ENCODE measurements at places on chromosomes 5 and 9.

- no peak for DNase-seq
Observed at GRCh38 chr5:102700916-102701315, 54.2 kb upstream of the PAM start.

DNA sequence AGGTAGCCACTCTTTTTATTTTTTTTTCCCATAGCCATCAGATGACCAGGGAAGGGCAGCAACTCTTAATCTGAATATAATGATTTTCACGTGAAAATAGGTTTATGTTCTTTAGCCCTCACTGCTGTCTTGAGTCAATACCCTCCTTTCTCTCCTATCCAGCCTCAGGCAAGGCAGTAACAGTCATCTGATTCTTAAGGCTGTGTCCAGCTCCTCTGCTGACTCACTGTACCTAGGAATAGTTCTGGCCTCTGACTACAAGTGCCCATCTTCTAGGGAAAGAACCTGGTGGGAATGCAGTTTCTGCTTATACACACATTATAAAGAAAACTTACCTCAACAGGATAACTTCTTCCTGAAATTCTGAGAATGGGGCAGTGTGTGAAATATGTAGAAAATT is 30.7 kb downstream of the DHX29 start:
- no peak for DNase-seq

- no peak for DNase-seq
Observed at GRCh38 chr5:131475541-131475941, 159.5 kb downstream of the RAPGEF6 start.

- no peak for DNase-seq
Observed at GRCh38 chr5:93462916-93463315, 118.1 kb downstream of the NR2F1-AS1 start.

DNA sequence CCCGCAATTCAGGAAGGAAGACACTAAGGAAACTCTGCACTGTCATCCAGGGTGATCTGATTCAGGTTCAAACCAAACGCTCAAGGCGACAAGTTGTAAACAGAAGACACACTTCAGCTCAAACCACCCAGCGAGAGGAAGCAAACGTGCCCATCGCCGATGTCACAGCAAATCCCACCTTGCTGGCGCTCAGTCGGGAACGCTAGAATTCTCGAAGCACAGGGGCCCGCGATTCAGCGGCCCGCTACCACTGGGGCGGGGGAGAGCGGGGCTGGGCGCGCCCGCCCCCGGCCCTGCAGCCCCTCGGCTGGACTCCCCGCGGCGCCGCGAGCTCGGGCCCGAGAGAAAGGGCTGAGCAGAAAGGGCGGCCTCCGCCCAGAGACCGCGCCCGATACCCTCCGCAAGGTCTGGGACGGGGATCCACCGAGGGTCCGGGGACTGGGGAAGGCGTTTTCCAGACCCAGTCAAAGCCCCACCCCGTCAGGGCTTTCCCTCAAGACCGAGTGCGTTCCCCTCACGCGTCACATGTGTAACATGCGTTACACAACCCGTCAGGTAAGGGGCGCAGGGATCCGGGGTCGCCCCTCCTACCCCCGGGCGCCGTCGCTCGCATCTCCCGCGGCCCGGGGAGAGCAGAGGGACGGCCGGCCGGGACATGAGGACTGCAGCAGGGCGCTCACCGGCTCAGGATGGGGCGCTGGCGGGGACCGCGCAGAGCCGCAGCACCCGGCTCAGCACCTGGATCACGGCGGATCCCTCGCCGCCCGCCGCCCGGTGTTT is 469 bp downstream of the AGTPBP1 start:
- no peak for DNase-seq

- no peak for DNase-seq
Observed at GRCh38 chr9:109862452-109862851, 82.5 kb downstream of the PALM2AKAP2 start.

DNA sequence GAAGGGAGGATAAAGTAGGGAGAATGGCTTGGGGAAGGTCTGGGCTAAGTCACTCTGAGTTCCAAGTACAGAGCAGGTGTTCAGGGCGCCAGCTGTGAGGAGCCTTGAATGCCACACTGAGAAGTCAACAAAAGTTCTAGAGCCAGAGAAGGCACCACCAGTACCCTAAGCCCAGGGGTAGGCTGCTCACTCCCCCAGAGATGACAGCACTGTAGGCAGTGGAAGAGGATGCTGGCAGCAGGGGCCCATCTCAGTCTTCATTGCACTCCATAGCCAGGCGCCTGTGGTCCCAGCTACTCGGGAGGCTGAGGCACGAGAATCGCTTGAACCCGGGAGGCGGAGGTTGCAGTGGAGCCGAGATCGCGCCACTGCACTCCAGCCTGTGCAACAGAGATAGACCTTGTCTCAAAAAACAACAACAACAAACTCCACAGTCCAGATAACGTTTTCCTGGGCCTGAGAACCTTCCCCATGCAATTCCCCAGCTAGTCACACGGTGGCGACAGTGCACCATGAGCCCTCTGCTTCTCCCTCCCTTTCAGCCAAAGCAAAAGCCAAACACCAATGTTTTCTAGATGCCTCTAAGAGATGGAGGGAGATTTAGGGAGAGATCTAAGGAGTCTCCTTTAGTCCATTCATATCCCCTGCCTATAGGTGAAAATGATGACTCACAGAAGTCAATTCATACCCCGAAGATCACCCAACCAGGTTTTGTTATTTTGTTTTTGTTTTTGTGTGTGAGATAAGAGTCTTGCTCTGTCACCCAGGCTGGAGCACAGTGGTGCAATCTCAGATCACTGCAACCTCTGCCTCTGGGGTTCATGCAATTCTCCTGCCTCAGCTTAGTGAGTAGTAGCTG is 19.8 kb upstream of the NSD1 start:
- DNase-seq = no peak

DNA sequence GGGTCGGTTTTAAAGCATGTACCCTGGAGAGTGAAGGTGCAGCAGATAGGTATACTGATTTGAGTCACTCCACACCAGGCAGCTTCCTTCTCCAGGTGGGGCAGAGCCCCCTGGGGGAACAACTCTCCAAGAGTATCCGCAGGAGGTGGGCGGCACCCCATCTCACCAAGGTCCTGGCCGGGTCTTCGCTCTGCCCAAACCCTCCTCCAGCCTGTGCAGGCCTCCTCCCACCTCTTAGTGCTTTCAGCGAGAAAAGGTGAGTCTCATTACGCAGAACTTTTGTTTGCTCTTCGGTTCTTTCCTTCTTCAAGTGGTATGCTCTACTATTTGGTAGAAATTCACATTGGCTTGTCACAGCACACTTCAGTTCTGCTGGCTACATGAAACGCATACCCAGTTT is 13.7 kb downstream of the SPACA9 start:
- DNase-seq = no peak

GRCh38 chr9:95807326-95807947 is 68.1 kb upstream of the ERCC6L2 start:
- no peak for DNase-seq

GRCh38 chr9:137878146-137878941 is 762 bp downstream of the CACNA1B start:
- DNase-seq = no peak

DNA sequence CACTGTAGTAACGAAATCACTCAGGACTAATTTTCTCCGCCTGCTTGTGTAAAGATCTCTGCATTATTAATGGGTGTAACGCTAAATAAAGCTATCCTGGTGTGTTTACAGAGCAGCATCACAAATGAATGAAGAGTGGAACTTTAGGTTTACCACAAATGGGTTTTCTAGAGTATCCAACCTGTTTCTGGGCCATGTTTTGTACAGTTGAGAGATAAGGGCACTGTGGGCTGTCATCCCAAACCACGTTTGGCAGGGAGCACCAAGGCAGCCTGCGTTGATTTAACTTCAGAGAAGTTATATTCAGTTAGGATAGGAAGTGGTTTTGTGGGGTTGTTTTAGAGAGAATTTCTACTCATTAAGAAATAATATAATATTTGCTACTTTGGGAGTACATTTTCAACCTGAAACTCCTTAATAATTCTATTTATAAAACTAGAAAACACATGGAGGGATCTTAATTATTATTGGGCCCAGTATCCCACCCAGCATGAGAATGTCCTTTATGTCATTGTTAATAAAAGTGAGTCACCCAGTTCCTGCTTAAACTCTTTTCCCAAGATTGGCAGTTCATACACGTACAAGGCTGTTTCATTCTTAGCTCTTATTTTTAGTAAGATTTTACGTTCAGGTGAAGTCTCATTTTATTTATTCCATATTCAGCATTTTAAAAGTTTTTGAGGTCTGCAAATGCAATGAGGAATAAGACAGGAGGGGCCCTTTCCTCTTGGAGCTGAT is 8.0 kb downstream of the KCNN2 start:
- DNase-seq = no peak

DNA sequence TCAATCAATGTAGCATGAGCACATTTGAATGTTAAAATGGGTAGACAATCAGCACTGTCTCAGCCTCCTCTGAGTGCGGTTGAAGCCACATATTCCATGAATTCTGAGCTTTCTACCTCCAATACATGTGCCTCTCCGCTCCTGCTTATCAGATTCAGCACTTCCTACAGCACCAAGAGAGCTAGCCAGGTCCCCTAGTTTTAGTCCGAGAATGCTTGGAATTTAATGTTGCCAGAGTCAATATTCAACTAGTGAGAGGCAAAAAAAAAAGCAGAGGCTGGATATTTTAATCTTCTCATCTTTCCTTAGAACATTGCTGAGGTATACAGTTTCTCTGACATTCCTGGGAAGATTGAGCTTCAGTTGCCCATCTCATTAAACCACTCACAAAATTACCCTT is 1979.1 kb upstream of the CDH9 start:
- no peak for DNase-seq

DNA sequence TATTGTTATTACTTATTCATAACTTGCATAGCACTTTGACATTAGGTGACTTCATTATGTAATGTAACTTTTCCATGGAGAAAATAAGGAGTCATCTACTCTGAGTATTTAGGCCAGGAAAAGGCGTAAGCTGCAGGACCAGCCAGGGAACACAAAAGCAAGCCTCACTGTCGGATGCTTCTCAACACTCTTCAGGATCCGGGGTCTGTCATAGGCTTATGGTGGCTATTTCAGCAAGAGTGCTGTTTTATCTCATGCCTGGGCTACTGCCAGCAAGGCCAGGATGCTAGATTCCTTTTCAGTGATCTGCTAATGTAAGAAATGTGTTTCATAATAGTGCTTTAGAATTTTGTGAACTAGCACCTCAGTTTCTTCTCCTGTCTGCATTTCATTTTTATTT is 162.4 kb downstream of the CHSY3 start:
- no peak for DNase-seq

DNA sequence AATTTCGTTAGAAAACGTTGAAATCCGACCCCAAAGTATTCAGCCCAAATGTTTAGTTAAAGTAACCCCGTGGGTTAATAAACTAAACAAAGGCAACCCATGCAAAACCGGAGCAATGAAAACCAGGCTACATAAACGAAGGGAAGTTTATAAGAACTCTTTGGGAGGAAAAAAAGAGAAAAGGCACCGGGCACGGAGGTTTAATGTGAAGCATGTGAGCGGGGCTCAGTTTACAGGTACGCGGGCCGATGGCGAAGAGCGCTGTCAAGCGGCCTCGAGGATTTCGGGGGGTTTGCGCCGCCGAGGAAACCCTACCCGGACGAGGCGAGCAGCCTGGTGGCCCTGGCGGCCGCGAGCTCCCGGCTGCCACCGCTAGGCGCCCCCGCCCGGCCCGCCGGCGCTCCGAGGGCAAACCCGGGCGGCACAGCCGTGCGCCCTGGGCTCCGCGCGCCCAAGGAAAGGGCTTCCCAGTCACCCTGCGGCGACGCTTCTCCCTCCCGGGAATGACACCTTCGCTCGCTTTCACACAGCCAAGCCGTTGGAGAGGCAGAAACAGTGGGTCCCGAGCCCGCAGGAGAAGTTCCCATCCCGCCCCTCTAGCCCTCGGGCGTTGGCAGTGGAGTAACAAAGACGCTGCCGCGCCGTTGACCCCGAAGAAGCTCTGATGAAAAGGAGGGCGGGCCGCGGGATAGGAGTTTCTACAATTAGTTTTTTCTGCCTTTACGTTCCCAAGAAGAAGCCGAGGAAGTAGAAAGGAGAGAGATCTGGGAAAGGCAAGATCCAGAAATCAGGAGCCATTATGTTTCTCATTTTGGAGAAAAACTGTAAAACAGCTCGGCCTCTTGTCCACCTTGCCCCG is 126.0 kb downstream of the TMEM174 start:
- no peak for DNase-seq

All from esophagus squamous epithelium (tissue), 5 donors.